Cardiac fibroblast (primary cell): ENCODE measurements at places on chromosomes 1 and 21.

GRCh38 chr21:41133874-41134522, 34.0 kb upstream of the BACE2 start:
- DNase-seq: peak; percentile 41

DNA sequence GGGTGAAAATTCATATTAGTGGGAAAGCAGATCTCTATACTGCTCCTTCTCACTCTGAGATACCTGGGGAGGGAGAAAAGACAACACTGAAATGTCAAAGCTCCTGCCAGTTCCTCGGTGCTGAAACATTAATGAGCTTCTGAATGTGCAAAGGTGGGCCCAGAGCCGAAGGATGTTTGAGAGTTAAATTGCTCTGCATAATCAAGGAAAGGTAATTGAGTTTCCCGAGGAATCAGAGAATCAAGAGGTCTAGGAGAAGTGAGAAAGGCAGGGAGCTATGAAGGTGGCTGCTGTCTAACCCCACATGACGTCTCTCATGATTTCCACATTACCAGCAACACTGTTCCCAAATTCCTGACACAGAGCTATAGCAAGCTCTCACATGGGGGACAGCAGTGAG, 346.7 kb downstream of the SMYD3 start:
- DNase-seq: no peak

GRCh38 chr1:200998323-200998722, 25.2 kb downstream of the KIF21B start:
- DNase-seq: no peak

DNA sequence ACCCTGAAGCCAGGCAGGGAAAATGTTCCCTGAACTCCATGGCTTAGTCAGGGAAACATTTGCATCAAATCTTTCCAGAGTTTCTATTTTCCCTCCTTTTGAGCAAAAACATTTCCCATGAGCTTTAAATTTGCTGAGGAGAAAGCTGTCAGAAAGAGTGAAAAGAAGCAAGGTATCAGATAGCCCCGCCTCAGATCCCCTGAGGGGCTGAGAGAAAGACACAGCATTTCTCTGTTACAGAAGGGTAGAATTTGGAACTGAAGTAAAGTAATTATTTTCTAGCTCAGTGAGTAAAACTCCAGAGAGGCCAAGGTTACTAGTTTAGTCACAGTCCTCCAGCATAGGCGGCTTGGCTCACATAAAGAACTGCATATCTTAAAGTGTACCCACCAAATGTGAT, 10.6 kb downstream of the FMO1 start:
- DNase-seq: no peak

DNA sequence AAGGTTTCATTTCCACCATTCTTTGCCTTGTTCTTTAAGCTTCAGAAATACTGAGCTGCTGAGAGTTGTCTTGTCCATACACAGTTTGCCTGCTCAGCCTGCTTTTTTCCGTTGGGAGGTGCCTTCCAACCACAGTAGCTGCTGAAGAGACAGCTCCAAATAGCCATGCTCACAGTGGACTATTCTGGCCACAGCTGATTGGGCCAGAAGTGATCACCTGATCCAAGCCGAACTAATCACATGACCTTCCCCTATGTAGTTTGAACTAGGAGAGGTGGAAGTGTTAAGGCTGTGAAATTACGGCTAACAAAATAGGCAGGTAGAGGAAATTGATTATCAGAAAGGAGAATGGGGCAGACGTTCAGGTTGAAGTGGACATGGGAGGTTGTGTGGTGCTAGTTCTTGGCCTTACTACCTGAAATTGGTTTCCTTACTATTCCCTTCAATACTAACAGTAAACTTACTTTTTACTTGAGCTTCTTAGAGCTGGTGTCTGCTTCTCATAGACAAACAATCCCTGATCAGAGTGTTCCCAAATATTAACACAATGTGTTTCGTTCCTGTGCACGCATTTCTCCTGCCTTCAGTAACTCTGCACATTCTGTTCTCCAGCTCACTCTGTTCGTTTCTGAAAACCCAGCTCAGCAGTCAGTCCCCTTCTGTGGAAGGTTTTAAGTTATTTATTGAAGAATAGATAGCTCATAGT, 136.1 kb downstream of the RWDD3 start:
- DNase-seq: no peak

DNA sequence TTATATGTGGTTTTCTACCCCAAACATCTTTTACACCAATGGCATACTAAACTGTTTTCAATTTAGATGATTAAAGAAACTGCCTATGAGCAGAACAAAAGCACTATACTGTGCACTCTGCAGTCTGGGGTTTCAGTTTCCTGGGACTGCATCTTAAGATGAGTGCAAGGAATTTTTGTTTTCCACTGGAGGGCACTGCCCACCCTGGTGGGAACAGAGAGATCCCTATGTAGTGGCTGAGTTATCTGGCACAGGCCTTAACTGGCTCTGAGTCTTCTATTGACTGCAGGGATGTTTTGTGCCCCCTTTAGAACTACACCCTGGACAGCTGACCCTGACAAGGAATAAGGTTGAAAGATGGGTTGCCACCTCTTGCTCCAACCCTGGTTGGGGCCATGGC, 12.0 kb downstream of the PROK1 start:
- DNase-seq: no peak

- no peak for DNase-seq
Observed at GRCh38 chr1:173333581-173333980, 126.5 kb upstream of the TNFSF4 start.

DNA sequence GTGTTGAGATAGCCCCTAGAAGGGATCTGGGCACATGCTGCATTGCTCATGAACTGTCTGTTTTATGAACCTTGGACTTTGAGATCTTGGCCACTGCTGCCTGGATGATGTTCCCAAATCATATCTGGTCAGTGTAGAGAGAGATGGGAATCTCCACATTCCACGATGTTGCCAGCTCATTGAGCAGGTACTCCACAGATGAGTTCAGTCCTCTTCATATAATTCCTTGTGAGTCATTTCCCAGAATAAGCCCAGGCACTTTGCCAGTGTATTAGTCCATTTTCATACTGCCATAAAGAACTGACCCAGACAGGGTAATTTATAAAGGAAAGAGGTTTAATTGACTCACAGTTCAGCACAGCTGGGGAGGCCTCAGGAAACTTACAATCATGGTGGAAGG, 254.0 kb upstream of the RUNX1 start:
- peak; percentile 87 for DNase-seq
